ENCODE measurements at places on chromosomes 3 and 15. TPM values are rescaled to one million over a fixed set of nuclear protein-coding genes. Genes with fewer than 3 reads are reported as not detected.

SRPRB gene
- total RNA-seq, result 20.0 TPM

GOLGA6L4 gene
- total RNA-seq, result 2.3 TPM

STAC gene
- total RNA-seq, result 17.4 TPM

MYO5C gene
- 6.0 TPM for total RNA-seq

GRCh38 chr3:147760085-147760484 is 350.9 kb downstream of the ZIC1 start:
- H3K4me1 ChIP-seq, result peaks cover 26% of the 10 kb centered on the region
- H3K27me3 ChIP-seq, result no peaks in the 10 kb centered on the region
- H3K36me3 ChIP-seq, result no peaks in the 10 kb centered on the region
- H3K27ac ChIP-seq, result no peak overlapping the region

DNA sequence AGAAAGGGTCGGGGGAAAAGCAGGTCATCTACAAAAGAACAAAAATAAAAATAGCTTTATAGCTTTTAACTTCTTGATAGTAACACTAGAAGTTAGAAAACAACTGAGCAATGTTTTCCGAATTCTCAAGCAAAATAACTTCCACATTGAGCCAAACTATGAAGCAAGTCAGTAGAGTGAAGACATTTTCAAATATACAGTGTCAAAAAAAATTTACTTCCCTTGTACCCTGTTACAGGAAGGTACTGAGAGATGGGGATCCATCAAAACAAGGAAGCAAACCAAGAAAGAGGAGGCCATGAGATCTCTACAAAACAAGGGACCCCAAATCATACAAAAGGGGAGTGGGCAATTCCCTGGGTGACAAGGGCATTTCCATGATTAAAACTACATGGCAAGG is 26.6 kb upstream of the STIMATE start:
- no peak overlapping the region for H3K4me3 ChIP-seq
- H3K4me1 ChIP-seq, result no peaks in the 10 kb centered on the region
- DNase-seq, result no peak
- no peak overlapping the region for H3K27ac ChIP-seq
- peaks cover 19% of the 10 kb centered on the region for H3K36me3 ChIP-seq
- no peaks in the 10 kb centered on the region for H3K27me3 ChIP-seq

DNA sequence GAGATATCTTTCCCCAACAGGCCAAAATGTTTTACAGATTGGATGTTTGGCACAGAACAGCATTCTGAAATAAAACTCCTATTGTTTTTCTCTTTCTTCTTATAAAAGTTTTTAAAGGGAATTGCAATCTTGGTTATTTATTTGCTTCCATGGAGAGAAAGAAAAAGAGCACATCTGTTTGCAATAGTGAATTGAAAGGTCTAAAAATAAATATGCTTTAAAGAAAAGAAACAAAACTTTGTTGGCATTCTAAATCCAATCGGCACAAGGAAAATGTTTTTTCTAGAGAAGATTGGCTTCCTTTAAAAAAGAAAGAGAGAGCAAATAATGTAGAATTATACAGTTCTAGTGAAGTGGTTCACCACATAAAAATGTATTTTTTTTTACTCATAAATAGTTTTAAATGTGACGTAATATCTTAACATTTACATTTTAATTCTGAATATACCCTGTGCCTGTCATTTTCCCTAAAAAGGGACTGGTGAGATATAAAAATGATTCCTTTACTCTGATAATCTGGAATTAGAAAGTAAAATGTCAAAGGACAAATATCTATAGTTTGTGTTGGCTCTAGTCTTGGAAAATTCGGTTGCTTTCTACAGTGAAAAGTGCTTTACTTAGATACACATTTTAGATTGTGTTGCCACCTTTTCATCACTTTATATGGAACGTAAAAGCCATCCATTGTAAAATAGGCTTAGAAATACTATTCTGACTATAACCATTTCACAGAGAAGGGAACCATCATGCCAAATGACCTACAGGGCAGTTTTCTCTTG is 257.4 kb upstream of the CBLB start:
- no peaks in the 10 kb centered on the region for H3K27me3 ChIP-seq
- H3K36me3 ChIP-seq, result no peaks in the 10 kb centered on the region
- H3K4me3 ChIP-seq, result no peak overlapping the region
- H3K27ac ChIP-seq, result no peak overlapping the region
- H3K4me1 ChIP-seq, result peaks cover 11% of the 10 kb centered on the region
- no peak for DNase-seq
